Common myeloid progenitor, CD34-positive (primary cell): ENCODE measurements at places on chromosomes 16 and 17.

DNA sequence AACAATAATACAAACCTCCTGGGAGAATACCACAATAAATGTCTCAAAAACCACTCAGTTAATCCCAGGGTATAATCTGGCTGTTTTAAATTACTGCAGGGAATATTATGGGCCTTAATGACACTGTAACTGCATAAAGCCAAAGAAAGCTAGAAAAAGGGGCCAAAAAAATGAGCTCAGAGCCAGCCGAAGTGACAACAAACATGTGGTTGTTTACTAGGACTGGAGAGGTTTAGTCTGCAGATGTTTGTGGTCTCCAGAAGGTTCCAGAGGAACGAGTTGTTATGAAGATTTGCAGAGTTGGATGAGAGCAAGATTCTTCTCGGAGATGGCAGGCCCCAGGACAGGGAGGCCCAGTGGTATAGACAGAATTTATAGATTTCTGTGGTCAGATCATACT, 97.1 kb upstream of the AKTIP start:
- DNase-seq, result no peak

GRCh38 chr16:2142942-2143877, 5.2 kb upstream of the RAB26 start:
- no peak for DNase-seq

DNA sequence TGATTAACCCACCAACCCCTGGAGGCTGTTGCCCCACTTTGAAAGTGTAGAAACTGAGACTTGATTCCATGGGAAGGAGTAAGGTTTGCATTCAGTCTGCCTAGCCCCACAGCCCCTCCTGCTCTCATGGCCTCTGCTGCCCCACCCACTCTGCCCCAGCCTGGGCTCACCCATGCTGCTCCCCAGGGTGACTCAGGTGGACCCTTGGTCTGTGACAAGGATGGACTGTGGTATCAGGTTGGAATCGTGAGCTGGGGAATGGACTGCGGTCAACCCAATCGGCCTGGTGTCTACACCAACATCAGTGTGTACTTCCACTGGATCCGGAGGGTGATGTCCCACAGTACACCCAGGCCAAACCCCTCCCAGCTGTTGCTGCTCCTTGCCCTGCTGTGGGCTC, 6.5 kb downstream of the PRSS41 start:
- no peak for DNase-seq

- DNase-seq, result no peak
These were observed 58.1 kb downstream of the SOCS3 start for GRCh38 chr17:78301821-78302213.

DNA sequence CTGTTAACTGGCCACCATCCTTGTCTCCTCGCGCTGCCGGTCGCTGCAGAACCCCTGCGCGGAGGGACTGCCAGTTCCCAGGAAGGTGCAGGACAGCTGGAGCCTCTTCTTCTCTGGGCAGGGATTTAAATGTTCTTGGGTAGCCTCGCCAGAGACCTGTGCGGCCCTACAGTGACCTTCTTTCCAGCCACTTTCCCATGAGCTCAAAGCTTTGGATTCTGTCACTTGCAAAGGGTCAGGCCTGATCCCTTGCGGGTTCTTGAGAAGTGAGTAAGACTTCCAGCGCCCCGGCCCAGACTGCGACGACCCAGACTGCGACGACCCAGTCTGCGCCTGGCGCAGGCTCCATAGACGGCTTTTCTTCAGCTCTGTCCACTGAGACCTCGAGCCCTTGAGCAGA, 1.4 kb upstream of the SLFN5 start:
- DNase-seq, result no peak

DNA sequence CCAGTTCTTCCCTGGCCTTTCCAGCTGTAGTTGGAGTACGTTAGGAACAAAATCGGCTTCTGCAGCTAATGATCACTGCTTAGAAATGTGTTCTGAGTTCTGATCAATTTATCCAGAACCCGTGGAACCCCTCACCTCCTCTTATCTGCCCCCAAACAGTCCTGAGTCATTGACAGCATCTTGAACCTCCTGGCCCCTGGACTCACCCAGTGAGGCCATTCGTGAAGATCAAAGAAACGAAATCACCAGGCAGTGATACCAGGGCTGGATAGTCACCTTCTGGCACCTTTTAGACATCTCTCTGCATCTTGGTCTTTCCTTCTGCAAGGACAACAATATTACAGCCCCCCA, 17.0 kb upstream of the EXOC7 start:
- DNase-seq, result no peak

- no peak for DNase-seq
These were observed 96.3 kb upstream of the CHMP6 start for GRCh38 chr17:80895366-80895765.

- peak; percentile 37 for DNase-seq
These were observed 5.2 kb upstream of the OR1F1 start for GRCh38 chr16:3182608-3183444.

DNA sequence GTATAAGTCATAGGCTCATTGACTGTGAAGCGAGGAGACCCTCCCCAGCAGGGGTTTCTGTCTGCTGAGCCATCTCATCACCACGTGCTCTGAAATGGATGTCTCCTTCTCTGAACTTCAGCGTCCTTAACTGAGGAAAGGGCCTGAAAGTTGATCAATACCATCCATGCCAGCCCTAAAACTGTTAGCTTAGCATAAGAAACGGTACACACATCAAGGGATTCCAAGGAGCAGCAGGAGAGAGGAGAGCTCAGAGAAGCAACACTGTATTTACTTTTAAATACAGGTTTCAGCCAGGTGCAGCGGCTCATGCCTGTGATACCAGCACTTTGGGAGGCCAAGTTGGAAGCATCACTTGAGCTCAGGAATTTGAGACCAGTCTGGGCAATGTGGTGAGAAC, 248.9 kb upstream of the TNRC6C start:
- no peak for DNase-seq

GRCh38 chr17:32241640-32242039, 24.0 kb upstream of the RHBDL3 start:
- no peak for DNase-seq

- no peak for DNase-seq
These were observed 4.8 kb upstream of the ATXN7L3 start for GRCh38 chr17:44204441-44204882.

DNA sequence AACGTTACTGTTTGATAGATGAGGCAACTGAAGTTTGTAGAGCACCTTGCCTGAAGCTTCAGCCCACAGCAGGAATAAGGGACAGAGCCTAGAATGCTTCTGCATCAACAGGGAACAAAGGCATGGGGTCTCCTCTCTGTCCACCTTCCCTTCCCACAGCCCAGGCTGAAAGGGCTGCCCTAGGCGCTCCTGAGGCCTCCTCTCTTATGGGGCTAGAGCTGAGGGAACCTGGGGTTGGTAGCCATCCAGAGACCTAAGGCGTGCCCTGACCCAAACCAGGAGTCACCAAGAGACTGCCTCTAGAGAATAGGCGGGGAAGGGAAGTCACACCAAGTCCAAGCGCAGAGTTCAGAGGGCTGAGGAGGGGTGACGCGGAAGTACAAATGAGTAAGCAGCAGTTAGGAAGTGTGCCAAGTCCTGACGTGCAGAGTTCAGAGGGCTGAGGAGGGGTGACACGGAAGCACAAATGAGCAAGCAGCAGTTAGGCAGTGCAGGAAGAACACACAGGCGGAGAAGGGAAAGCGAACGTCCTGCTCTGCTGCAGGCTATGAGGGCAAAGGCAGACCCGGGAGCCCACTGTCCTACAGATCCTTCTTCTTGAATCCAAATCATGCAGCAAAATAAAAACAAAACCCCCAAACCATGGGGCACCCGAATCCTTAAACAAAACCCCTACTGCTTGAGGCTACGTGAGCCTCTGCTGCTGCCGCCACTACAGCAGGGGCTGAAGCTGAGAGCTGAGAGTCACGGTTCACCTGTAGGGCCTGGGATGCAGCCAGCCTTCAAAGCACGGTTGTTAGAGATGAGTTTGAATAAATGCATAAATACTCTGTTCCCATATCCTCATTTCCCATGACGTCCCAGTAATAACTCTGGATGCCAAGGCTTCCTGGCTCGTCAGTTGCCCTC, 2.7 kb upstream of the SPG7 start:
- peak; percentile 97 for DNase-seq

- peak; percentile 37 for DNase-seq
These were observed at the start of gene CENPX for GRCh38 chr17:82022310-82022980. TSS of gene CENPX (minus strand) at chr17:82022878. CDS start at chr17:82022861, 17 bp downstream.

DNA sequence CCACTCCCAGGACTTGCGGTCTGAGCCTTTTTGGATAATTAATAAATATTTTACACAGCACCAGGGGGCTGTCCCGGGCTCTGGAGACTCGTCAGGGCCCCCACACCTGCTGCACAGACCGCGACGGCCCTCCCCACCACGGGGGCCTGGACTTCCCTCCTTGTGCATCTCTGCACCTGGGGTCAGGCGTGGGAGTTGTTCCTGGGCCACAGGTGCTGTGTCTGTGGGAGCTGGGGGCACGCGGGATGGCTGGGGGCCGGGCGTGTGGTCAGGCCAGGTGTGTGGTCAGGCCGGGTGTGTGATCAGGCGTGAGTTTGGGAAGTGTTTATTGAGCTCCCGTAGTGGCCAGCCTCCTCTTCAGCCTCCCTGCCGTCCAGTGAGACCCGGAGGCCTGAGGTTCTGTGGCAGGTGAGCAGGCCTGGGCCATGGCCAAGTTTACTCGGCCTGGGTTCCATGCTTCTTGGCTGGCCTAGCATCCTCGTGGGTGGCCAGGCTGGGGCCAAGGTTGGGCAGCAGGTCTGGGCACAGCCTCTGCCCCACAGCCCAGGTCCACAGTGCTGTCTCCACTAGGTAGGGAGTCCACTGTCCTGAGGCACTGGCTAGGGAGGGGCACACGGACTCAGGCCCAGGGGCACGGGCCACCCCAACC, 1.9 kb upstream of the STUB1 start:
- DNase-seq, result no peak

DNA sequence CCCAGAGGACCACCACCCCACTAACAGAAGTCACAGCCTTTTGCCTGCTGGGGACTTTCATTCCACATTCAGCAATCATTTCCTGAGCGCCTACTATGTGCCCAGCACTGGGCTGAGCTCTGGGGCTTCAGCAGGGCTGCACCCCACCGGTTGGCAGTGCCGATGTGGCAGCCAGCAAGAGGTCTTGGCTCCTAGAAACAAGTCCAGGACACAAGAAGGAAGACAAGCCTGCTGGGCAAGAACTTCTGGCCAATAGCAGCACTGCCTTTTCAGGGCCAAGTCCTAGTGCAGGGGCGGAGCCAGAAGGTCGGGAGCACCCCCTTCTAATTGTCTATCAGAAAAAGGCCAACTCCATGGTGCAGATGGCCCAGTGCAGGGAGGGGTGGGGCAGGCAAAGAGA, 13.0 kb upstream of the HOXB9 start:
- DNase-seq, result no peak

- no peak for DNase-seq
These were observed 644 bp downstream of the SEC14L5 start for GRCh38 chr16:4958510-4959438.

DNA sequence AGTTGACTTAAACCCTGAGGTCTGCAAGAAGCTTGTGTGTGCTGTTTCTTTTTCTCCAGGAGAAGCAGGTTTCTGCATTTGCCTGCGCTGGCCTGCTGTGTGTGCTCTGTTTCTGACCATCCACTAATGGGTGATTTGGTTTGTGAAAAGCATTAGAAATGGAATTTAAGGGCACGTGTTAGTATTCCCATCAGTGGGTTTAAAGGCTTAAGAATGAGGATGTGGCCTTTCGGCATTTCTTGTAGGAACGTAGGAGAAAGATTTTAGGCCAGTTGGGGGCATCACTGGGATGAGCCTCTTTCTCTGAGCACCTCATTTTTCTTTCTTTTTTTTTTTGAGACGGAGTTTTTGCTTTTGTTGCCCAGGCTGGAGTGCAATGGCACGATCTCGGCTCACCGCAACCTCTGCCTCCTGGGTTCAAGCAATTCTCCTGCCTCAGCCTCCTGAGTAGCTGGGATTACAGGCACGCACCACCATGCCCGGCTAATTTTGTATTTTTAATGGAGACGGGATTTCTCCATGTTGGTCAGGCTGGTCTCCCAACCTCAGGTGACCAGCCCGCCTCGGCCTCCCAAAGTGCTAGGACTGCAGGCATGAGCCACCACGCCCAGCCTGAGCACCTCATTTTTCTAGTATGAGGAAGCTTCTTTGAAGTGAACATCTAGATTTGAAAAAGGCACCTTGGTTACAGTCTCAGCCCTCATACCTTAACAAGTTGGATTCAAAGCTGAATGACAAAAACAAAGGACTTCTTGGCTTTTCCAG, 110.3 kb downstream of the BANP start:
- no peak for DNase-seq

DNA sequence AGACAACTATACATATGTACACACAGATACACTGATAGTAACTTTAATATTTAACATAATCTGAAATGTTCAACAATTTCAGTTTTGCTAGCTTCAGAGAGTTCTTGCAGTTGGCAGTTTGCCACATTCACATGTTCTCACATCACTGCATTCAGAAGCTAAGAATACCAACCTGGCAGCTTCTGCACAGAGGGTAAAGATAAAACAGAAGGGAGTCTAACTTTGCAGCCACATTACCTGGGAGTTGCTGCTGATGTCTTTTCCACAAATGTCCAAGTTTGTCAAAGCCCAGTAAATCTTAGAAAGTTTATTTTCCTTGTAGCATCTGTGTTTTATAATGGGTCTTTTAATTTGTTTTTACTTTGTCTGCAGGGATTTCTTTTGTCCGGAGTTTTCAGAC, 332.0 kb downstream of the BCAS3 start:
- no peak for DNase-seq

DNA sequence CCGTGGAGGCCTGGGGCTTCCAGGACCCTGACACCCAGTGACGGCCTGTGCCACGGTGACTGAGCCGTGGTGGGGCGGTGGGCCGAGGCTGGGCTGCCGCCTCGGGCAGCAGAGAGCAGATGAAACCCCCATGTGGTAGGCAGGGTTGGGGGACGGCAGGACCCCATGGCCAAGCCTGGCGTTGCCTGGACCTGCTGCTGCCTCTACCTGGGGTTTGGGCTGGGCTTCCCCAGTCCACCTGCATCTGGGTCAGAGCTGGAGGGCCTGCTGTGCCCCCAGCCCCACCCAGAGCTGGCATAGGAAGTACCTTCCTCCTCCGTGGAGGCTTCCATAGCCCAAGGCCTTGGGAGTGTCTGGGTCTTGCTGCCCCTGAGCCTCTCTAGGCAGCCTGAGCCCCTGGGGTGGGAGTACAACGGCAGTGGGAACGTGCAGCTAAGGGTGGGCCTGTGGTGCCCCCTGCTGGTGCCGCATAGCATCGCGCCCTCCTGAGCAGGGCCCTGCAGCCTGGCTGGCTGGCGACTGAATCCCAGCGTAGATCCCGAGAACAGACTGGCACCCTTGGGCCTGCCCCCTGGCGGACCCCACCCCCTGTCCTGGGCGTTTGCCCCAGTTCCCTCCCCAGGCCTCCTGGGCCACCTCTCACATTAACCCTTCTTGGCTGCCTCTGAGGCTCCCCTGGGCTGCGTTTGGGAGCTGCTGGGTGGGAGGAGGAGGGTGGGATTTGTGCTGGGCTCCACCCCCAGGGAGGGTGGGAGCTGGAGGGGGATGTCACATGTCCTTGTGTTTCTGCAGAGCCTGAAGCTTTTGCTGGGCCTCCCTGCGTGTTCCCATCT, 12.6 kb upstream of the ATP6V0C start:
- peak; percentile 82 for DNase-seq

DNA sequence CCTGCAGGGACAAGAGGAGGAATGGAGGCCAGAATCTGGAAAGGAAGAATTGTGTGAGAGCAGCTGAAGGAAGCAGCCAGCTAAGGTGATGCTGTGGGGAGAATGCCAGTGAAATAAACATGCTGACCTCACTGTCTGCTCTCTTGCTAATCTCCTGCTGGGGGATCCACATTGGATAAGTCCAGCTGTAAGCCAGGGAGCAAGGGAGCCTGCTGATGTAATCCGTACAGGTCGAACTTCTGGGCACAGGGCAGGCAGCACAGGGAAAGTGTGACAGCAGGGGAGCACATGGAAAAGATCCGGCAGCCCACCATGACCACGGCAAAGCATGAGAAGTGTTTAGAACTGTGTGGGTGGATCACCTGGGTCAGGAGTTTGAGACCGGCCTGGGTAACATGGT, 7.5 kb upstream of the XPO6 start:
- no peak for DNase-seq

GRCh38 chr17:30395398-30396022, 16.8 kb downstream of the CPD start:
- DNase-seq, result no peak
